ENCODE measurements at places on chromosomes 12 and 14.

DNA sequence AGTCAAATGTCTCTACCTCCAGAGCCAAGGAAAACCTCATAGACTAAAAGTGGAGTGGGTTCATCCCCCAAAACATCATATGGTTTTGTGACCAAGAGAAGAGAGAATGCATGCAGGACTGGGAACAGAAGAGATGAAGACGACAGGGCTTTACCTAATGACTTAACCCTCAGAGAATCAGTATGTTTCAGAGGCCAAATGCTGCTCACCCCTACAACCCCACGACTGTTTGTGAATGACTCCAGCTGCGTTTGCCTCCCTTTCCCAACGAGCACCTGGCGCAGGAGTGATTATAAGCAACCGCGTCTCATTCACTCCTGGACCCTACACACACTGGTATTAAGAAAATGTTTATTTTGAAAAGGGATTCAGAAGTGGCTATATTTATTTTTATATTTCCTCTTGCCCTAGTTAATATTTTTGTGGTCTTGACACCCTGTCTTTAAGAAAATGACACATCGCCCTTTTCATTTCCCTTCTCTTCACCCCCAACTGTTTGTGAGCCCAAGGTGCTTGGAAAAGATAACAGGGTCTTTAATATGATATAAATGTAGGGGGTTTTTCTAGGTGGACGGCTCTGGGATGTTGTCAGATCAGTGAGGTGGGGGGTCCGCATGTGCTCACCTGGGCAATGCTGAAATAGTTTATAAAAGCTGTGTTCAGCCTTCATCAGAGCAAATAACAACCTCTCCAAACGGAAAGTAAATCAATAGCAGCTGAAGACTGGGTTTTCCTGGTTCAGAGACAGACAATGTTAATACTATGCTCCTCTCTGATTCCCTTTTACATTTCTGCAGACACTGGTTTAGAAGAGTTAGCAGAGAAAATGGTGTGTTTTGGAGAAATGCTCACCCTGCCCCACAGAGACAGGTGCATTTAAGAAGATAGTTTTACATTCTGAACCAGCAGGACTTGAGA, 77.7 kb downstream of the SLC15A4 start:
- DNase-seq, result no peak

- no peak for DNase-seq
Measured at GRCh38 chr14:56147986-56148901, 30.0 kb downstream of the PELI2 start.

DNA sequence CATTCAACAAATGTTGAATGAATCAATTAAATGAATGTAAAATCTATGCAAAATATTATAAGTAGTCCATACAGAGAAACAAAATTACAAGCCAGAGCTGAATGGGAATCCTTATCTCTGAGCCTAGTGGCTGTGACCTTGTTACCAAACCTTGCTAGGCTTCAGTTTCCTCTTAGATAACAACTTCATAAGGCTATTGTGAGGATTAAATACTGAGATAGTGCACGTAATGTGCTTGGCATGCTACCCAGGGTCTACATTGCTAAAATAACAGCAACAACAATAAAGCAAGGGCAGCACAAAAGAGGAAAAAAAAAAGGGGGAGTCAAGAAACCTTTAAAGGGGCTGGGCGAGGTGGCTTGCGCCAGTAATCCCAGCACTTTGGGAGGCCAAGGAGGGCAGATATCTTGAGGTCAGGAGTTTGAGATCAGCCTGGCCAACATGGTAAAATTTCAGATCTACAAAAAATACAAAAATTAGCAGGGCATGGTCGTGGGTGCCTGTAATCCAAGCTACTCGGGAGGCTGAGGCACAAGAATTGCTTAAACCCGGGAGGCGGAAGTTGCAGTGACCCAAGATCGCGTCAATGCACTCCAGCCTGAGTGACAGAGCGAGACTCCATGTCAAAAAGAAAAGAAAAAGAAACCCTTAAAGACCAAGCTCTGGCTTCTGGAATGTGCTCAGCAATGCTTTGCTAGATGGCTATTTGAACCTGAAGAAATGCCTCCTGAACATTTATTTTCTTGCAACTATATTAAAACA, 14.1 kb downstream of the STAB2 start:
- DNase-seq, result no peak

- DNase-seq, result no peak
Measured at GRCh38 chr12:87670448-87670847, 358.8 kb downstream of the C12orf50 start.

DNA sequence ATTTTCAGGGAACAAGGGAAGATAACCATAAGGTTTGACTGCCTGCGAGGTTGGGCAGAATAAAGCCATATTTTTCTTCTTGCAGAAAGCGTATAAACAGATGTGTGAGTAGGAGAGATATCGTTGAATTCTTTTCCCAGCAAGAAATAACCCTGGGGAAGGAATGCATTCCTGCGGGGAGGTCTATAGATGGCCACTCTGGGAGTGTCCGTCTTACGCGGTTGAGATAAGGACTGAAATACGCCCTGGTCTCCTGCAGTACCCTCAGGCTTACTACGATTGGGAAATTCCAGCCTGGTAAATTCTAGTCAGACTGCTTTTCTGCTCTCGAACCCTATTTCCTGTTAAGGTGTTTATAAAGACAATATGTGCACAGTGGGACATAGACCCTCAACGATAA, 225.0 kb downstream of the LRIG3 start:
- no peak for DNase-seq

DNA sequence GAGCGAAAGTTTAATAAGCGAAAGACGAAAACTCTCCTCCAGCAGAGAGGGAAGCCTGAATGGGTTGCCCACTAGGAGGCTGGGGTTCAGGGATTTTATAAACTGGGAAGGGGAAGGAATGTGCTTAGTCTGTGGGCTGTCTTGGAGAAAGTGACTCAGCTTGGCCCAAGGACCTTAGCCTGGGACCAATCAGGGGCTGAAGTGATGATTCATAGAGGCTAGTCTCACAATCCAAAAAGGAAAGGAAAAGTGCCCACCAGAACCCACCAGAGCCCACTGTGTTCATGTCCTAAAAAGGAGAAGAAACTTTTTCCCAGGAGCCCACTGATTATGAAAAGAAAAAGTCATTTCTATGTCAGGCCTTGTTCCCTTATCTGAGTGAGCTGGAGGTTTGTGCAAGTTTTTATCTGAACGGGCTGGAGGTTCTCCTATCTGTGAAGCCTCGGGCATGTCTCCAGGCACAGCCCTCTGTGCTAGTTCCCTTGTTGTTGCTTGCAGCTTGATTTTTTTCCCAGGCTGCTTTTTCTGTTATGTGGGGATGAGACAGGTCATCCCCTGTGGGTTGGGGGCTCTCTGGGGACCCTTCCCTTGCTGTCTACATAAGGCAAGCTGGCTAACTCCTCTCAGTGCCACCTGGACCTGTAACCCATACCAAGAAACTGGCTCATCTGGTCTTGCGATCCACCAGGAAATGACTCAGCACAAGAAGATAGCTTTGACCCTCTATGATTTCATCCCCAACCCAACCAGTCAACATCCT, 8.3 kb upstream of the GOLGA5 start:
- peak; percentile 35 for DNase-seq

GRCh38 chr14:49923881-49924280, 31.0 kb downstream of the ARF6 start:
- DNase-seq, result no peak
